Activated CD8-positive, alpha-beta T cell treated with anti-CD3 and anti-CD28 coated beads for 36 hours (primary cell): ENCODE measurements at places on chromosomes 12 and 14. TPM values are rescaled to one million over a fixed set of nuclear protein-coding genes. Genes with fewer than 3 reads are reported as not detected.

GRCh38 chr14:83975841-83976770 is 1553.8 kb upstream of the FLRT2 start:
- H3K36me3 ChIP-seq, result no peaks in the 10 kb centered on the region
- DNase-seq, result no peak
- H3K27ac ChIP-seq, result no peak overlapping the region
- H3K27me3 ChIP-seq, result no peaks in the 10 kb centered on the region

GRCh38 chr12:10128687-10129086 is 1.3 kb downstream of the CLEC7A start:
- no peak overlapping the region for H3K4me3 ChIP-seq
- DNase-seq, result no peak
- peaks cover 13% of the 10 kb centered on the region for H3K4me1 ChIP-seq

The TMEM121 gene
- 12.1 TPM for total RNA-seq

GRCh38 chr12:117294189-117294603 is 67.2 kb downstream of the NOS1 start:
- no peak overlapping the region for H3K4me3 ChIP-seq
- no peaks in the 10 kb centered on the region for H3K36me3 ChIP-seq
- no peak overlapping the region for H3K27ac ChIP-seq
- no peaks in the 10 kb centered on the region for H3K4me1 ChIP-seq

DNA sequence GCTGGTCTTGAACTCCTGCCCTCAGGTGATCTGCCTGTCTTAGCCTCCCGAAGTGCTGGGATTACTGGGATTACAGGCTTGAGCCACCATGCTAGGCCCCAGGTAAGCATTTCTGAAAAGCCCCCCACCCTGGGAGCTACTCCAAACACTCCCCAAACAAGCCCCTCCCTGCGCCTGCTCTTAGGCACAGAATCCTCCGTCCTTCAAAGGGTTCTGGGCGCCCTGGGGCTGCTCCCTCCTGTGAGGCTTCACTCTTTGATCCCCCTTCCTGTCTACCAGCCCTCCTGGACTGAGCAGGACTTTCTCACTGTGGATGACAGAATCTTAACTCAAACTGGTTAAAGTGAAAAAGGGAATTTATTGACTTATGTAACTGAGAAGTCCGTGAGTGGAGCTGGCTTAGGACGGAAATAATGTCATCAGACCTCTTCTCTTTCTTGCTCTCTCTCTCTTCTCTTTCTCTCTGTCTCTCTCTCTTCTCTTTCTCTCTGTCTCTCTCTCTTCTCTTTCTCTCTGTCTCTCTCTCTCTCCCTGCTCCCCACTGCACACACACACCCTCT is 66.9 kb upstream of the CLMN start:
- H3K4me3 ChIP-seq, result no peak overlapping the region
- no peaks in the 10 kb centered on the region for H3K36me3 ChIP-seq
- no peaks in the 10 kb centered on the region for H3K4me1 ChIP-seq
- no peak overlapping the region for H3K27ac ChIP-seq
- DNase-seq, result no peak

The GPR162 gene
- total RNA-seq, result 2.0 TPM

The TAS2R50 gene
- 0.63 TPM for total RNA-seq

- peaks cover 5% of the 10 kb centered on the region for H3K36me3 ChIP-seq
- peaks cover 2% of the 10 kb centered on the region for H3K27me3 ChIP-seq
- H3K4me3 ChIP-seq, result no peak overlapping the region
- peaks cover 2% of the 10 kb centered on the region for H3K4me1 ChIP-seq
Observed at GRCh38 chr12:3604286-3604685, 113.3 kb downstream of the PRMT8 start.

DNA sequence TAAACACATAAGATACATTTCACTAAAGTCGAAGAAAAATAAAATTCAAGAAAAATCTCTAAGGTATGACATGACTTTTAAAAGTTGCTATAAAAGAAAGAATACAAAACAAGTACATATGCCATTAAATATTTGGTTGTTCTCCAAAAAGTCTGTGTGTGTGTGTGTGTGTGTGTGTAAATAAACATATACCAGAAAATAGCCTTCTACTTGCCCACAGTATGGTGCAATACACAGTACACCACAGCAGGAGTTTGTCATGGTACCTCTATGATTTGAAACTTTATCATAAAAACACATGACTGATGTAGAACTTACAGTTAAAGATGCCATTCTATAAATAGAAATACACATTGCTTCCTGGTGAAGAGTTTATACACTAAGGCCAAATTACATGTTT is 692.7 kb upstream of the MGAT4C start:
- no peaks in the 10 kb centered on the region for H3K36me3 ChIP-seq
- no peak overlapping the region for H3K27ac ChIP-seq
- DNase-seq, result no peak
